ENCODE measurements at places on chromosomes 13 and 19.

- DNase-seq, result peak; percentile 48
These were observed at the start of gene TMEM221 for GRCh38 chr19:17448131-17448967. Gene TMEM221, minus strand, starts transcription at chr19:17448668. Its CDS starts 206 bp downstream, at chr19:17448462.

- DNase-seq, result no peak
These were observed 225.2 kb upstream of the TMTC4 start for GRCh38 chr13:100899720-100900316.

GRCh38 chr13:62251734-62252133, 836.1 kb upstream of the PCDH20 start:
- no peak for DNase-seq

GRCh38 chr13:62687732-62688131, 1272.1 kb upstream of the PCDH20 start:
- DNase-seq, result no peak

DNA sequence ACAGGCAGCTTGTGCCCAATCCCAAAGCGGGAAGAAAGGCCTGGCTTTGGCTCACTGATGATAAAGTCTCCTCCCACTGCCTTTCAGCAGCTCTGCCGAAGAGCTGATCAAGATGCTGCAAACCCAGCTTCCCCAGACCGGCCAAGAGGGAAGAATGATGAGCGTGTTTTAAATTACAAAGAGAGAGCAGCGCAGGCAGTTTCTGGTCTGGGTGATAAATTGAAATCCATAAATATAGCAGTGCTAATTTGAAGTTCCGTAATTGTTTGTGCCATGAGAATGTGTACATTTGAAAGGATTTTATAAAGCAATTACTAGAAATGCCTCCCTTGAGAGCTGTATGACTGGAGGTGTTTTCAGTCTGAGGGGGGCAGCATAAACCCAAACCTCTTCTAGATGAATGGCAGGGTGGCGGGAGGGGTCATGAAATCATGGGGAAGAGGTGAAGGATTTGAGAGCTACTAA, 171.8 kb downstream of the STK24 start:
- DNase-seq, result no peak

DNA sequence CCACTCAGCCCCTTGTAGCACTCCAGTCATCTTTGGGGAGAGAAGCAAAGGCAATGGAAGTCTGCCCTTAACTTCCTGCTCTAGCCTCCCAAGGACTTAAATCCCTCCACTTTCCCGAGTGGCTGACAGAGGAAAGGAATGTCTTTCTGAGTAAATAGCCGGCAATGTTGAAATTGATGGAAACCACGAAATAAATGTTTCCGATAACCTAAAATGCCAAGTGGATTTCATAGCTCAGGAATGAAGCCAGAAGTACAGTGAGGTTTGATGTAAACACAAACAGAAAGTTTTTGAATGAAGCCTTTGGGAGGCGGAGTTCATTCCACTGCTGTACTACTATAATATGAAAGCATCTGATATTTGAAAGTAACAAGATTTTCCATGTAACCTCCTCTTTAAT, 14.0 kb upstream of the TBC1D4 start:
- DNase-seq, result no peak

- no peak for DNase-seq
These were observed 150.6 kb downstream of the LHFPL6 start for GRCh38 chr13:39452417-39452816.
